ENCODE measurements at places on chromosomes 7 and 10.

GRCh38 chr7:26153823-26154783, 2.1 kb downstream of the NFE2L3 start:
- DNase-seq = no peak

DNA sequence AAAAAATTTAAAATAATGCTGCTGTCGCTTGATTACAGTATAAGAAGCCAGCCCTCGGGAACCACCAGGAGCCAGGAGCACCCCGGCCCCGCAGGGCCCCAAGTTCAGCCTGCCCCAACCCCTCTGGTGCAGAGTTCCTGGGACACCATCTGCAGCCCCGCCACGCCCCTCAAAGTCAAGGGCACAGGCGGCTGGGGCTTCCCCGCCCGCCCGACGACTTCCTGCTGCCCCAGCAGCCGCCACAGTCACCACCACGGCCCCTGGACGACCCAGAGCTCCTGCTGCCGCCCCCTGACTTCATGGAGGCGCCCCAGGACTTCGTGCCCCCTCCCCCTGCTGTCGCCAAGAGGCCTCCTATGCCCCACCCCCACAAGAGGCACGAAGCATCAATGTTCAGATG, 103.6 kb upstream of the PDSS1 start:
- DNase-seq = no peak

GRCh38 chr10:59393349-59393748, 31.0 kb upstream of the FAM13C start:
- no peak for DNase-seq

DNA sequence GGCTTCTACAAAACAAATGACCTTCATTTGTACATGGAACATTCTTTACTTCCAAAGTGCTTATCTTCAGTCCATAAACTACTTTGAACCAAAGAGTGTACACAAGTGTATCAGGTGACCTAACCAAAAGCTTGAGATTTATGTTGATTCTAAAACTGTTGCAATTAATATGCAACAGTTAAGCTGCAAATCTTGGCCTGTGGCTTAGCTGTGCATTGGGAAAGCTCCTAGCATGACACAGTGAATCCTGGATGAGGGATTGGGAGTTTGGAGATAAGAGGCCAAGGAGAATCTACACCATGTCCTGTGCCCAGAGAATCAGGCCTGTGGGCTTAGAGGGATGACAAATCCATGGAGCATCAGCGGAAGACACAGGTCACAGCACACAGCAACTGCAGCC, 105.2 kb upstream of the GSDME start:
- DNase-seq = no peak

GRCh38 chr7:99631295-99632109, 14.8 kb downstream of the ZSCAN25 start:
- peak; percentile 82 for DNase-seq

DNA sequence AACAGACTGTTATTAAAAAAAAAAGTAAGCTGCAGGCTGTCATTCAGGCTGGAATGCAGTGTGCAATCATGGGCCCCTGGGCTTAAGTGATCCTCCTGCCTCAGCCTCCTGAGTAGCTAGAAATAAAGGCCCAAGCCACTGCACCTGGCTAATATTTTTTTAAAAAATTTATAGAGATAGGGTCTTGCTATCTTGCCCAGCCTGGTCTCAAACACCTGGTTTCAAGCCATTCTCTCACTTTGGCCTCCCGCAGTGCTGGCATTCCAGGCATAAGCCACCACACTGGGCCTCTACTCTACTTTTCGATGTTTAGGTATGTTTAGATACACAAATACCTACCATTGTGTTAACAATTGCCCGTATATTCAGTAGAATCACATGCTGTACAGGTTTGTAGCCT, 270.4 kb upstream of the PRKCQ start:
- DNase-seq = no peak

DNA sequence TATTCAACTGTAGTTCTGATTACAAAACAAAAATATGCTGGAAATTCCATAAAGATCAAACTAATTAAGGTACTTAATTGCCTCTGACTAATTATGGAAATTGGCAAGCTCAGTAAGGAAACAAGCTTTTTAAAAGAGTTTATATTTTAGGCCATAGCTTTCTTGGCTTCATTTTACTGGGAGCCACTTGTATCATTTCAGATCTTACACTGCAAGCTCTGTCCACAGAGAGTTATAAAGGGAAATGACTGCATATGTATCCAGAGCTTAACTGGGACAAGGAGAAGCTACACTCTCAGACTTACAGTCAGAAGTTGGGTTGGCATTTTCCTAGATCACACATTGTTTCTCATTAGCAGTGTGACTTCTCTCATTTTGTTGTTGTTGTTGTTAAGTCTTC, 92.4 kb downstream of the LRRN3 start:
- no peak for DNase-seq

DNA sequence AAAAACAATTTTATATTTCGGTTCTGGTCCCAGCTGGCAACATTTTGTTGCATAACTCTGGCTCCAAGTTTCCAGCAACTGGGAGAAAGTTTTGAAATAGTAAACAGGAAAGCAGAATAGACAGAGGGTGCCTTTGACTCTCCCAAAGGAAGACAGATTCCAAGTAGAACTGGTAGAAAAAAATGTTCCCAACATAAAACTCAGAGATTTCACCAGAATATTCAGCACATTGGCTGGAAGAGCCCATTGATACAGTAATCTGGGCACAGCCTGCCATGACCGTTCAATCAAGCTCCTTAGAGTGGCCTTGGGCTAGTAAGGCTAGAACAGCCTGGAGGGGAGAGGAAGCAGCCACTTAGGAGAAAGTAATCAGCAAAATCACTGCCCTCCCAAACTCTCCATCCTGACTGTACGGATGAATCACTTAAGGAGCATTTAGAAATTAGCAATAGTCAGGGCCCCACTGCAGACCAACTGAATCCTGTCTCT, 120.4 kb downstream of the CUBN start:
- DNase-seq = no peak

DNA sequence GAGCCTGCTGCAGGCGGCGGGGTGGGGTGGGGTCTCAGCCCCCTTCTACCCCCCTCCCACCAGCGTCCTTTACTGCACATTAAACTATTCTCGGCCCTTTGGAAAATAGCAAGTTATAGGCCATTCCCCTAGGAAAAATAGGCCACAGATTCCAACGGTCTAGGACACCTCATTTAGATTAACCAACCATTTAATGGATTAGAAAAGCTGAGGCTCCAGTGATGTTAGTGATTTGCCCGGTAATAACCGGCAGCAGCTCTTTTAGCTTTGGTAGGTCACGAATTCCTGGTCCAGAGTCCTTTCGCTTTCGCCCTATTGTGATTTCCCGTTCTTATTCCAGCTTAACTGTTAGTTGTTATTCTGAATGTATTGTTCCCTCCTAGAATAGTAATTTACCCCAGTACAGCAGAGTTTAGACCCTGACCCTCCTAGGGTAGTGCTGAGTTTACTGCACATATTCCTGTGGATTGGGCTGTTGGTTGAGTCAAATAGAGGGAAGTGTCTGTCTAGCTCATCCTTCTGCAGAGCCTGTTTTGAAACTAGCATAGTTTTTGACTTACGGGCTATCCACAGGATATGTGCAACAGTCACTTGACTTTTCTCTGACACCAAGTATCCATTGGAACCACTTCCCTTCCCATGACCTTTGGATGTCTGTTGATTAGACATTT, 754 bp downstream of the GSTO1 start:
- DNase-seq = no peak

- DNase-seq = no peak
Observed at GRCh38 chr7:41592236-41592635, 110.7 kb downstream of the INHBA start.

- no peak for DNase-seq
Observed at GRCh38 chr7:150820578-150821198, 20.1 kb downstream of the TMEM176A start.

GRCh38 chr10:114825513-114826253, 4.1 kb downstream of the FHIP2A start:
- DNase-seq = no peak

- no peak for DNase-seq
Observed at GRCh38 chr7:1367501-1368183, 91.6 kb downstream of the MICALL2 start.

DNA sequence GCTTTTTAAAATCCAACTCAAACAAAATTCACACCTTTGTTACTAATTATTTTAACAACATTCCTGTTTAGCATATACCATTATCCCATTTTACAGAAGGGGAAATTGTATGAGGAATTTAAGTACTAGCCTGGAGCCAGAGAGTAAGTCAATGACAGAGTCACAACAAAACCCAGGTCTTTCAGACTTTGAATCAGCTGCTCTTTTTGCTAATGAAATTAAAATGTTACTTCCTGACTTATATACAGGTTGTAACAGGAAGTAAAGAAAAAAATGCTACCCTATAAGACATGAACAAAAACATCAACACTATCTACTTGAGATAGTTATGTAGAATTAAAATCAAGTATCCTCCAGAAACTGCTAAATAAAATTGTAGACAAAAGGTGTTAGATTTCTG, 82.6 kb upstream of the ASAH2 start:
- DNase-seq = no peak

DNA sequence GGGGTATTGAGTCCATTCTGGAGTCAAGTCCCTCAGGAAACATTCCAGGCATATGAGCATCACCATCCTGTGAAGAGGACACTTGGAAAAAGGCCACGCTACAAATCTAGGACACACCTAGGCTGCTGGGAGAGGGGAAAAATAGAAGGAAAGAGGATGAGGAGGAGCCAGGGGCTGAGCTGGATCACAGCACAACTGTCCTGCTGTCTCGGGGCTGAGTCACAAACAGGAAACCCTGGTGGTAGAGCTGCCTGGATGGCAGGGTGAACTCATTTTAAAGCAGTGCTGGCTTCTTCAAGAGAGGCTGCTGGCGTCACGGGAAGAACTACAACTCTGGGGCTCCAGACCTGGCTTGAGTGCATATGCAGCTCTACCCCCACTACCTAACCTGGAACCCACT, 151.5 kb downstream of the RNF216 start:
- DNase-seq = no peak

- DNase-seq = no peak
Observed at GRCh38 chr7:26005683-26006410, 146.2 kb upstream of the NFE2L3 start.

- peak; percentile 25 for DNase-seq
Observed at GRCh38 chr7:44327981-44328380, 2.6 kb upstream of the CAMK2B start.

DNA sequence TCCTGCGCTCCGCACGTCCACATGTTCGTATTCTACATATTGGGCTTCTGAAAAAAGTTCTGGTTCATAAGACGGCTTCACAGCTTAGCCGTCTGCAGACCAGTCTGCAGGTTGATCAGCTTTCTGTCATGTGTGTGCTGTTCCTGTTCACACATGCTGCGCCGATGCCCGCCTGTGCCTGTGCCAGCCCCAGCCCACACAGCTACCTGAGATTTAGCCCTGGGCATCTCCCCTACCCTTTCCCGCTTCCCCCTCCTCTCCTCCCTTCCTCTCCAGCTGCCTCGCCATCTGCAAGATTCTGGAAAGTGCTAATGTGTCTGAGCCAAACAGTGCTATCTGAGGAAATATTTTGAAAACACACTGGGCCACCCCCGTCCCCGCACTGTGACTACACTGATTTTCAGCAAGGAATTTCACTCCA, 7.1 kb downstream of the CHST3 start:
- no peak for DNase-seq

DNA sequence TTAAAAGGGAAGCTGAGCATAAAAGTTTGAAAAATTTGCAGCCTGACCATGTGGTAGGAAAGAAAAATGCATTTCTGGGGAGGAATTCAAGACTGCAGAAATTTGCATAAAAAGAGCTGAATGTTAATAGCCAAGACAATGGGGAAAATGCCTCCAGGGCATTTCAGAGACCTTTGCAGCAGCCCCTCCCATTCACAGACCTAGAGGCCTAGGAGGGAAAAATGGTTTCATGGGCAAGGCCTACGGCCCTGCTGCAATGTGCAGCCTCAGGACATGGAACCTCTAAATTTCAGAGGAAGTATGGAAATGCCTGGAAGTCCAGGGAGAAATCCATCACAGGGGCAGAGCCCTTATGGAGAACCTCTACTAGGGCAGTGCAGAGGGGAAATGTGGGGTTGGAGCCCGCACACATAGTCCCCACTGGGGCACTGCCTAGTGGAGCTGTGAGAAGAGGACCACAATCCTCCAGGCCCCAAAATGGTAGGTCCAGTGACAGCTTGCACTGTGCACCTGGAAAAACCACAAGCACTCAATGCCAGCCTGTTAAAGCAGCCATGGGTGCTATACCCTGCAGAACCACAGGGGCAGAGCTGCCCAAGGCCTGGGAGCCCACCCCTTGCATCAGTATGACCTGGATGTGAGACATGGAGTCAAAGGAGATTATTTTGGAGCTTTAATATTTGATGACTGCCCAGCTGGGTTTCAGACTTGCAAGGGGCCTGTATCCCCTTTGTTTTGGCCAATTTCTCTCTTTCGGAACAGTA, 243.8 kb downstream of the DNAJB9 start:
- no peak for DNase-seq

GRCh38 chr7:74101061-74101681, 17.6 kb downstream of the LIMK1 start:
- DNase-seq = no peak

Data from COR-L47 (cell line).